ENCODE measurements at places on chromosomes 13 and 19.

- no peak for DNase-seq
Measured at GRCh38 chr13:80870186-80870585, 529.3 kb upstream of the SPRY2 start.

DNA sequence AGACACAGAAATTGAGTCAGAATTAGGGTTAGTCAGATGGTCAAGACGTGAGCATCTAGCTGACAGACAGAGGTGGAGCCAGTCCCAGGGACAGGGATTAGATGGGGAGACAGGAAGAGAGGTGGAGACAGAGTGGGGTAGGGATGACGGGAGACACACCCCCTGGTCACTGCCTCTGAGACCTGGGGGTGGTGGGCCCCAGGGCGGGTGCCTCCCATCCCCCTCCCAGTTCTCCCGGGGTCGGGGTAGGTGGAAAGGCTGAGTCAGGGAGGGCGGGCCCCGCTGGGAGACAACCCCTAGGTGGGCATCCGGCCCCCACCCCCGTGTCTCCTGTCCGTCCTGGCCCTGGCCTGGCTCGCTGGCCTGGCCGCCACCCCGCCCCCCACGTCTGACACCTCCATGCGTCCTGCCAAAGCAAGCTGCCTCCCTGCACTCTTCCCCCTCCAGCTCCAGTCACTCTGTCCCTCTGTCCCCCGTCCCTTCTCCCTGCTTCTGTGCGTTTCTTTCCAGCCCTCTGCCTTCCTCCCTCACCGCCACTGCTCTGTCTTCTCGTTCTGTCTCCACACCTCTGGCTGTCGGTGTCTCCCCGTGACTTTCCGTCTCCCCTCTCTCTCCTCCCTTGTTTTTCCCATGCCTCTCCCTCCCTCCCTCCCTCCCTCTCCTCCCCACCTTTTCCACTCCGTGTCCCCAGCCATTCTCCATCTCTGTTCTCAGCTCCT lies 15.1 kb downstream of the CCDC97 start:
- no peak for DNase-seq

- no peak for DNase-seq
Measured at GRCh38 chr13:110965755-110966134, 50.9 kb upstream of the ANKRD10 start.

DNA sequence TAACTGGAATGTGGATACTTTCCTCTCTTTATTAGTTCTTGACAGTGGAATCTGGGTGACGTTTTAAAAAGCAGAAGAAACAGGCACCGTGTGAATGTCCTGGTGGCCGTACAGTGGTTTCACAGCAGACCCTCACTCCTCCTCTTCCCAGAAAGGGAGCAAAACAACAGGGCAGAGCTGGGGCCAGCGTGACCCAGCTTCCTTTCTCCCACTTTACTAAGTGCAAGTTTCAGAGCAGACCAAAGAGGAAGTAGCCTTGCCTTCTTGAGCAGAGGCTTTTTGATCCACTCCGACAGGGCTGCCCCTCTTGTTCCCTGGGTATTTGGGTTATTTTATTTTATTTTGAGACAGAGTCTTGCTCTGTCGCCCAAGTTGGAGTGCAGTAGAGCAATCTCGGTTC lies 19.6 kb upstream of the C19orf33 start:
- no peak for DNase-seq

DNA sequence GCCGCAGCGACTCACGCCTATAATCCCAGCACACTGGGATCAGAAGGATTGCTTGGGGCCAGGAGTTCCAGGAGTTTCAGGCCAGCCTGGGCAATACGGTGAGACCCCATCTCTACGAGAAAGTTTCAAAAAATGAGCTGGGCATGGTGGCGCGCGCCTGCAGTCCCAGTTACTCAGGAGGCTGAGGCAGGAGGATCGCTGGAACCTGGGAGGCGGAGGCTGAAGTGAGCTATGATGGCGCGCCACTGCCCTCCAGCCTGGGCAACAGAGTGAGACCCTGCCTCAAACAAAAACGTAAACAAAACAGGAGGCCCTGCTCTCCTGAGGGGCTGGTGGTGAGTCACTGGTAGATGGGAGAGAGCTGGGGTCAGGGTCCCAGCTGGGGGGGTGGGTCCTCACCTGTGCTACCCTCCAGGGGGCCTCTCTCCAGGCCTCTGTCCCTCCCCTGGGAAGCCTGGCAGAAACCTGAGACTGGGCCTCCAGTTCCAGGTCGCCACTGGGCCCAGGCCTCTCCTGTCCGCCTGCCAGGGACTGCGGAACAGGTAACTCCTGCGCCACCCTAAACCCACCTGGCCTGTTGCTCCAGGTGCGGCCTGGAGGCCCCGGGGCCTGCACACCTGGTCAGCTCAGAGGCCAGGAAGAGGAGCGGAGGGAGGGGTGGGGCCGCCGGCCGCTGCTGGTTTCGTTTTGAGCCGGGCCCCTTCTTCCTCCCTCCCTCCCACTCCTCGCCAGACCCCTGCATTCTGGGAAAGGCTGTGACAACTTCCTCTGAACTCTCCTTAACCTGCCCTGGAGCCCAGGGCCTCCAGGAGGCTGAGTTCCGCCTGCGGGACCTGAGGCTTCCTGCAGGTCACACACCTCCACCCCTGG lies 17.2 kb upstream of the ZBTB7A start:
- no peak for DNase-seq

DNA sequence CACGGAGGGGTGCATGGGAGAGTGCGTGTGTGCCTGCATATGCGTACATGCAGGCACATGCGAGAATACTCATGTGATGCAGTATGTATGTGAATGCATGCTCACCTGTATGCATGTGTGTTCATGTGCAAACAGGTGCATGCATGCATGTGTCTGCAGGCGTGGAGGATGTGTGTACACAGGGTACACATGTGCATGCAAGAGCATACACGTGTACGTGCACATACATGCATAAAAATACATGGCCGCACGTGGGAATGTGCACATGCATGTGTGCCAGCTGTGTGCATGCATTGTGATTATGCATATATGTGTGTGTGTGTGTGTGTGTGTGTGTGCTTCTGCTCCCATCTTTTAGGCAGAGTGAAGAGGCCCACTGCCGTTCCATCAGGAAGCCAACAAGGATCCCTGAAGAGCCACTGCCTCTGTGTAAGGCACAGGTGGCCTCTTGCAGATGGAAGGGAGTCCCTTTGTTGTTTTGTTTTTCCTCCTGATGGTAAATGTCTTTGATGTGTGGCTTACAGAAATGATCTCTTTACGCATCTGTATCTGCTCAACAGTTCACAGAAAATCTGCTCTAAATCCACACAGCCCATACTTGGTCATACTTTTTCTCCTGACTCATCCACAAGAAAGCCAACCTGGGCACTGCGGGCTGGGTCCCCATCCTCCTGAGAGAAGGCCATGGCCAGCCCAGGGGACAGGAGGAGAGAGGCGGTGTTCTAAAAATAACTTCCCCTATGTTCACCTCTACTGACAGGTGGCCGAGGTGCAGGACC lies 50.7 kb downstream of the KLF2 start:
- DNase-seq: no peak

DNA sequence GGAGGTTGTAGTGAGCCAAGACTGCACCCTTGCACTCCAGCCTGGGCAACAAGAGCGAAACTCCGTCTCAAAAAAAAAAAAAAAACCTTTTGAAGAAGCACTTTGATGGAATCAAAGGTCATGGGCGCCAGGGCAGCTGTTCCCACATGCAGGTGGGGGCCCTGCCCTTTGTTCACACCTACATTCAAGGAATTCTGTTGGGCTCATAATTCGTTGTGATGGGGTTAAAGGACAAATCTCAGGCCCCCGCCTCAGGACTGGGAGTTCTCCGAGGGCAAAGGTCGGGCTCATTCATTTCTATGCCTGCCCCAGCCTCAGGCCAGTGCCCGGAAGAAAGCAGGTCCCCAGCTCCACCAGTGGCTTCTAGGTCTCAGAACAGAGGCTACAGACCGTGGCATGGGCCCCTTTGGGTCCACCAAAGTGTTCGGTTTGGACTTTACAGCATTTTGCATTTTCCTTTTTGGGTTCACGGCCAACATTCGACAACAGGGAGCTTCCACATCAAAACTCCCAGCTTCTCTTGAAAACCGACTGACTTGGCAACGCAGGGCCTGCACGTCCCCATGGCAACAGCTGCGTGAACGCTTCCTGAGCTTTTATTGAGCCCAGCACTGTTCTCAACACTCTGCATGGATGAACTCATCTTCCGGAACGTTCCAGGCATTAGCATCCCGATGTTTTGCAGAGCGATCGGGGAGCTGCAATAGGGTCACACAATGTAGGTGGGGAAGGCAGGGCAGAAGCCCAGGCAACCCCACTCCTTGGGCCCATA lies 10.1 kb upstream of the GTF2F1 start:
- no peak for DNase-seq

- DNase-seq: no peak
Measured at GRCh38 chr19:47663911-47664771, 49.1 kb upstream of the EHD2 start.

DNA sequence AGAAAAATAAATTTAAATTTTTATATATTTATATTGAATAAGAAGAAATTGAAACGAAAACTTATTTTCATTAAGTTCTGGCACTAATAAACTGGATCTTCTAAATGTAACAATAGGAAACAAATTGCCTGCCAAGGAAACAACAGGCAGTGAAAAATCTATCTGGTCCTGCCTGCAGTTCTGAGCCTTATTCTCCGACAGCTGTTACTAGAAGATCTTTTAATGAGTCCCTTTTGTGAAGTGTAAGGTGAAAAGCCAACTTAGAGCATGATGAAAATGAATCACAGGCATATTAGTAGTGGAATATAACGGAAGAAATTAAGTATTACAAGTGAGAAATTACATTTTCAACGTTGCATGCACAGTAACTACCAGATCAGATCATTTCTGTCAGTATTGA lies 1002.7 kb upstream of the PCDH20 start:
- DNase-seq: no peak

- no peak for DNase-seq
Measured at GRCh38 chr13:70310396-70311119, 202.3 kb upstream of the KLHL1 start.

DNA sequence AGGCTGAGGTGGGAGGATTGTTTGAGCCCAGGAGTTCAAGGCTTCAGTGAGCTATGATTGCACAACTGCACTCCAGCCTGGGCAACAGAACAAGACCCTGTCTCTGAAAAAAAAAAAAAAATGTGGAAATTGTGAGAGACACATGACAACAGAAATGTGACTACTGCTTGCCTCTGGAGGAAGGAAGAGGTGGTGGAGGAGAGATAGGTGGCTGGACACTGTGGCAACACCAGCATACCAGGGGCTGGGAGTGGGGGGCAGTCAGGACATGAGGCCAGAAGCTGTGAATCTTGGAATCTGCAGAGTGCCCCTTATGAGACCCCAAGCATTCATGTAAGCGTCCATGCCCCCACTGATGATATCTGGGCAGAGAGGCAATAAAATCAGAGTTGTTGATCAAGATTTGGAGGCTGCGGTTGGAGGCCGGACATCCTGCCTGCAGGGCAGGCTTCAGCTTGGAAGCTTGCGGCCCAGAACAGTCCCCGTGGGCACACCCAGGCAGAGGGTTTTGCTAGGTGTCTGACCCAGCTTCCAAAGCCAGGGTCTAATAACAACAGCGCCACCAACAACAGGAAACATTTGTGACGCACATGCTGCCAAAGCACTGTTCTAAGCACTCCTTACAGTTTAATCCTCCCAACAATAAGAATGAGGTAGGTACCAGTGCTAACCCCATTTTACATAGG lies 16.9 kb downstream of the FAM187B start:
- no peak for DNase-seq

DNA sequence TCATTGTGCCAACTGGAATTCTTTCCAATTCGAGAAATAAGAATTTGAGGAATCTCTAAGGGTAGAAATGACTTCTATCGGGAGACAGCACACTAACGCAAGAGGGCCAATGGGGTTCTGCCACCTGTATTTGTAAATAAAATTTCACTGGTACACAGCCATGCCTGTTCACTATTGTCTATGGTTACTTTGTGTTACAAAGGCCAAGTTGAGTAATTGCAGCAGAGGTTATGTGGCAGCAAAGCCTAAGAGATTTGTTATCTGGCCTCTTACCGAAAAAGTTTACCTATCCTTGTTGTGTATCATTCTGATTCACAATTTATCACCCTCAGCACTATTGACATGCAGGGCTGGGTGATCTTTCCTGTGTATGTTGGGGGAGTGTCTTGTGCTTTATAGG lies 278.0 kb downstream of the KLF5 start:
- DNase-seq: no peak

DNA sequence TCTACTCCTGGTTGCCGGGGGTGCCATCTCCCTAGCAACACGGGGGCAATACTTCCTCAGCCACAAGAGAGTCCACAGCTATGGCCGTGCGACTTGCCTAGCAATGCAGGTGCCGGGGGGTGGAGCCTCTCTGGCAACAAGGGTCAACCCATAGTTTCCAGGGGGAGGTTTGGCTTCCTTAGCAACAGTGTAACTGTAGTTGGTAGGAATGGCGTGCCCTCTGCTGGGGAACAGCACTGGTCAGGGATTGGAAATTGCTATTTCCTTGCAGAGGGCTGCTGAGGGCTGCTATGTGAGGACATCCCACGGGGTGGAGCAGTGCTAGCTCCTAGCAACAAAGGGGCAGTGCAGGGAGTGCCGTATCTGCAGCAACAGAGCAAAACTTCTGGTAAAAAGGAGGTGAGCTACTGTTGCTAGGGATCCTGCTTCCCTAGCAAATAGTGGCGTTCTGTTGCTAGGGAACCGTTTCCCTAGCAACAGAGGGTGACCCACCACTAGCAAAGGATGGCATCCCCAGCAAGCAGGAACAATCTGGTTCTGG lies 7.0 kb upstream of the TMC4 start:
- no peak for DNase-seq

DNA sequence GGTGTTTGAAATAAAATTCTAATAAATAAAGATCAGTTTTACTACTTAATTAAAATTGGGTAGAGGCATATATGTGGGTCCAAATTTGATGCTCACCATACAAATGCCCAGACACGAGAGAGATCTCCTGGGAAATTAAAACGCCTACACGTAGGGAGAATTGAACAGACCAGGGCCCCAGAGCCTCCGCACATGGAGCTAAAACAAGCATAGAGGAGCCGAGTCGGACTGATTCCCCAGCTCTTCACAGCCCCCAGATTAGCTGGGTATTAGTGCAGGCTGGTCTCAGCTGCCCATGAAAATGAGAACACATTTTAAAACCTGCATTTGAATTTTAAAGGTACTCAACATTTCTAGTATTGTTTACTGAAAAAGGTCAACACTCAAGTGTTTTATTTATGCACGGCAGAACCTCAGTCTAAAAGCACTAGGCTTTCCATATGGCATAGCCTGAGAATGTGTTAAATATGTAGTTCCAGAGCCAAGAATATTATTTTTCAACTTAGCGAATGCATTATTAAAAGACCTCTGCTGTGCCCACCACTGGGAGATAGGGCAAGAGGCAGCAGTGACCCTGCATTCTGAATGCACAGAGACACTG lies 344.8 kb downstream of the ENOX1 start:
- DNase-seq: no peak

- no peak for DNase-seq
Measured at GRCh38 chr19:33689138-33689746, 67.5 kb downstream of the CHST8 start.

DNA sequence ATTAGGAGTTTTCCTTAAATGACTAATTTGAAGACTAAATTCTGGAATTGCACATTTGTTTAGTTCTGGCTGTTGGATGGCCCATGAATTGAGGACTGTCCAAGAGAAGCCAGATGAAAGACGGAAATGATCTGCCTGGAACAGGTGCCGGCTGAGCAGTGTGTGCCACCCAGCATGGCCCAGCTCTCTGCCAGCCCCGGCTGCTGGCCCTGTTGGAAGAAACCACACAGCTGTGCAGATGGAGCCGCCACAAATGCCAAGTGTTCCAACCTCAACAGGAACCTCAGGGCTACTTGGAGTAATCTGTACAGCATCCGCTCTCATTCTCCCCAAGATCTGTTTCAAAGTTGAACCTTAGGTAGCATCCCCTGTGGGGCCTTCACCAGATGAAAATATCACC lies 67.0 kb upstream of the STARD13 start:
- no peak for DNase-seq

- no peak for DNase-seq
Measured at GRCh38 chr19:48473161-48473966, 4.2 kb downstream of the CYTH2 start.

Measured in stimulated activated CD4-positive, alpha-beta T cell treated with anti-CD3 and anti-CD28 coated beads, Interleukin-12 subunit alpha, Interleukin-12 subunit beta, amount 100 ng/mL, for 4 hours (primary cell).